ENCODE measurements at places on chromosomes 13 and 19.

- DNase-seq: no peak
These were observed 206.8 kb upstream of the TMTC4 start for GRCh38 chr13:100881291-100881864.

DNA sequence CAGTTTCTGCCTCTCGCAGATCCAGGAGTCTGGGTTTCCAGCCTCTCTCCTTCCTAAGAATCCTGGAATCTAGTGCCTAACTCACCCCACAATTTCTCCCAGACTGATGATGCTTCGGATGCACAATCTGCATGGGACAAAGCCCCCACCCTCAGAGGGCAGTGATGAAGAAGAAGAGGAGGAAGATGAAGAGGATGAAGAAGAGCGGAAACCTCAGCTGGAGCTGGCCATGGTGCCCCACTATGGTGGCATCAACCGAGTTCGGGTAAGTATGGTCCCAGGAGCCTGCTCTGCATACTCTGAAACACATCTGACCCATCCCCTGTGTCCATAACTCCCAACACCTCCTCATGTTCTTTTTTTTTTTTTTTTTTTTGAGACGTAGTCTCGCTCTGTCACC lies 796 bp downstream of the GRWD1 start:
- no peak for DNase-seq

DNA sequence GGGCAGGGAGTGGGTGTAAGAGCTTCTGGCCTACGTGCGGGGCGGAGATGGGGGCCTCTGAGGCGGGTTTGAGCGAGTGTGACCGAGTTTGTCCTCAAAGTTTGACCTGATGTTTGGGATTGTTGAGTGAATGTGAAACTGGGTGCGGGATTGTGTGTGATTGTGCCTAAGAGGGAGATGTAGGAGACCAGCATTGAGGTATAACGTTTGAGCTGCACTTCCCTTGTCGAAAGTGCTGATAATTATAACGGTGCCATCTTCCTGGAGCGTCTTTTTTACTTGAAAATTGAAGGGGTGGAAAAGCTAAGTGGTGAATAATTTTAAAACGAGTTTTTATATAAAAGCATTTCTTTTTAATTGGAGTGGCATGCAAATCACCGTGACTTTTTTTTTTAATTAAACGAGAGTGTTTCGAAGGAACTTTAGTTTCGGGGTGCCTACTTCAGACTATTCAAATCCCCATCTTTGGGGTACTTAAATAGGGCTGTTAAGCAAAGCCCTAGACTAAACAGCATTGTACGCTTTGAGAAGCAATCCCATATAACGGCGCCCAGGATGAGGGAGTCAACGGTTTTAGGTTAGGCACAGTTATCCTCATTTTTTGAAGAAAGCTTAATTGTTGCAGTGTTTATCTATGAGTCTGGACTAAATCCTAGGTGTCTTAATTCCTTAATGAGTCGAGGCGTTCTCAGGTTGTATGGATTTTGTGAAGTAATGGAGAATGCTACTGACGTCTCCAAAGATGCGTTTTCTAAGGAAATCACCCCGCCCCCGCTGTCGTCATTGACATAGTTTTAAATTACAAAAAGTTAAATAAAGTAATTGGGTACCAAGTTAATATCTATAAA lies 594 bp downstream of the ZNF146 start:
- DNase-seq: peak; percentile 13

GRCh38 chr13:99203601-99204579 lies 3.2 kb downstream of the UBAC2 start:
- DNase-seq: no peak

DNA sequence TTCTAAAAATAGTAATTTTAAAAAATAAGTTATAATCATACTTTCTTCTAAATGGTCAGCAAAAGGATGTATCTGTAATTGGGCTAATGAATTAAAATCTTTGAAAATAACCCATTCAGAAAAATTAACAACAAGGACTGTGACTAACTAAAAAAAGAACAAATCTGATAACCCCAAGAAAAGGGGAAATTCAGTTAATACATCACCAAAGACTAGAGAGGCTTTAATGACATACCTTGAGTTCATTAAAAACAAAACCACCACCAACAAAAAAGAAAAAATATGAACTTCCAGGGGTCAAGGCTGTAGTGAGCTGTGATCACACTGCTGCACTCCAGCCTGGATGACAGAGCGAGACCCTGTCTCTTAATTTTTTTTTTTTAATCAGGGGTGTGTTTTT lies 121.8 kb downstream of the TBC1D4 start:
- no peak for DNase-seq

GRCh38 chr19:48999481-49000325 lies 6.0 kb downstream of the RUVBL2 start:
- peak; percentile 72 for DNase-seq

GRCh38 chr13:106362707-106363106 lies 172.8 kb downstream of the EFNB2 start:
- DNase-seq: no peak

- no peak for DNase-seq
These were observed 4.0 kb upstream of the SLAIN1 start for GRCh38 chr13:77693449-77693940.

DNA sequence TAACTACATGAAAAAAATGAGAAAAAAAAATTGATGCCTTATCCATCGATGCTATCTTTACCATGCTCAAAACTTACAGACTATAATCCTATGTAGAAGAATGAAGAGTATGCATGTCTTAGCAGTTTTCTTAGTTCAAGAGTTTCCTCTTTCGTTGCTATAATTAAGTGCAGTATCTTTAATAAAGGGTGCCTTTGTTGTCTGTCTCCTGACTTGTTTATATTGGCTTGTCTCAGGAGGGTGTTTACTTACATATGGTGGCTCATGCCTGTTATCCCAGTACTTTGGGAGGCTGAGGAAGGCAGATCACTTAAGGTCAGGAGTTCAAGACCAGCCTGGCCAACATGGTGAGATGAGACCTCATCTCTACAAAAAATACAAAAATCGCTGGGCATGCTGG lies 44.3 kb downstream of the MTMR6 start:
- no peak for DNase-seq

DNA sequence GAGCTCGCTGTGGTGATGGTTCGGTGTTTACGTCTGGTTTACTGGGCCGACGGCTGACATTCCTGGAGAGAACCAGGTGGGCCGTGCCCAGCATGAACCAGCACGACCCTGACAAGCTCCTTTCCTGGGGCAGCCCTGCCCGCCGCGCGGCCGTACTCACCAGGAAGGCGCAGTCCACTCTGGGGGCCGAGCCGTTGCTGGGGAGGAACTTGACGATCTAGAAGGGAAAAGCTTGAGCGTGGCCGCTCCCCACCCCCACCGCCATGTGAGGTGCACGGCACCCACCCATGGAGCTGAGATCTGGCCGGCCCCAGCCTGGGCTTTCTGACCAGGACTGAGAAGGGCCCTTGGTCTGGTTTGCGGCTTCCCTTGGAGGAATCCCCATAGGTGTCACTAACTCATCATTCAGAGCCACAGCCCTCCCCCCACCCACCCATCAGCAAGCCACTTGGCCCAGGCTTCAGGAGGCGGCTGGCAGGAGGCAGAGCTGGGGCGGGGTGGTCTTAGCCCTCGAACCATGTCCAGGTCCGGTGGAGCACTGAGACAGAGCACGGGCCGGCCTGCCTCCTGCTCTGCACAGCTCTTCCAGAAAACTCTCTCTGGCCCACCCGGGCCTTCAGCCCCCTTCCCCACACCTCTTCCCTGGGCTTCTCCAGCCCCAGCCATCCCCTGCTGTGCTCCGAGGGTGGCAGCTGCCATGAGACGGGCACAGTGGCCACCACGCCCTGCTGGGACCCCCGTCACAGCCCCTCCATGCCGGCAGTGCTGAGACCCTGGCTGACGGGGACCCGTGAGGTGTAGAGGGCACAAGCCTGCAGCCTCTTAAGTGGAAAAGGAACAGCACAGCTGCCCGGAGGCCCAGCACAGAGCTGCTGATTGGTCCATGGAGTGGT lies 6.2 kb downstream of the ATP4B start:
- DNase-seq: no peak

DNA sequence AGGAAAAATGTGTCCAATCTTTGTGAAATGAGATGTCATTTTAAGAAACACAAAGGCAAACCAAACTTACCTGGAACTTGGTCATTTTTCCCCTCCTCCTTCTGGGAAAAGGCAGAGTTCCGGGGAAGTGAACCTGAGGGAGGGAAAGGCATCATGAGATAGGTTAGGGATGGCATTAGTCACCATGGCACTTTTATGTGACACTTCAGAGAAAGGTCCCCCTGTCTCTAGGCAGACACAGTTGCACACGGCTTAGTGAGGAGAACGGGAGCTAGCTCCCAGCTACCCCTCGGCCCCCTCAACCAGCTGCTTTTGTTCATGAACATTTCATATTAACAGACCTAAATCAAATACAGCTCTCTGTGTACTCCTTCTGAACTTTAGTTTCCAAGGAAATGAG lies 1.5 kb downstream of the ZNF235 start:
- DNase-seq: no peak

DNA sequence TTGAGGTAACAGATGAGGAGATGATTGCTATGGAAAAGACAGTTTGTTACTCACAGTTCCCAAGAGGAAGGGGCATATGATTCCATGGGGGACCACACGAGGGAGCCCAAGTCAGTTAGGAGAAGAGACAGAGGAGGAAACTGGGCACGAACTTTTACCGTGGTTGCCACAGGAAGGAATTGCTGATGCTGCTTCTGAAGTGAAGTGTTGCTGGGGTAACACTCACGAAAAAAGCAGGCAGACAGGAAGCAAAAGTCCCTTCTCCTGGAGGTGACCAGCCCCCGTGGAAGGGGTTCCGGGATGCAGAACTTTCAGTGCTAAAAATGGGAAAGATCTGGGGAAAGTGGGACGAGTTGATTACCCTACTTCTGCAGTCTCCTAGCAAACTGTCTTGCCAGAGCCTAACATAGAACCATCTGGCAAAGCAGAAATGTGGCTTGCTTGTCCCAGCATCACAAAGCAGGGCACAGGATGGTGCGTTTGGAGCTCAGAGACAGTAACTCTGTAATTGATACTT lies 35.4 kb upstream of the MAP3K10 start:
- DNase-seq: no peak

GRCh38 chr13:99969919-99970650 lies 1.5 kb downstream of the ZIC5 start:
- DNase-seq: no peak

- DNase-seq: no peak
These were observed 1796.5 kb upstream of the MIR17HG start for GRCh38 chr13:89550938-89551337.

GRCh38 chr19:12603714-12604113 lies 6.9 kb downstream of the ZNF490 start:
- DNase-seq: peak; percentile 43

- DNase-seq: no peak
These were observed 6.7 kb upstream of the F2RL3 start for GRCh38 chr19:16882146-16882545.

DNA sequence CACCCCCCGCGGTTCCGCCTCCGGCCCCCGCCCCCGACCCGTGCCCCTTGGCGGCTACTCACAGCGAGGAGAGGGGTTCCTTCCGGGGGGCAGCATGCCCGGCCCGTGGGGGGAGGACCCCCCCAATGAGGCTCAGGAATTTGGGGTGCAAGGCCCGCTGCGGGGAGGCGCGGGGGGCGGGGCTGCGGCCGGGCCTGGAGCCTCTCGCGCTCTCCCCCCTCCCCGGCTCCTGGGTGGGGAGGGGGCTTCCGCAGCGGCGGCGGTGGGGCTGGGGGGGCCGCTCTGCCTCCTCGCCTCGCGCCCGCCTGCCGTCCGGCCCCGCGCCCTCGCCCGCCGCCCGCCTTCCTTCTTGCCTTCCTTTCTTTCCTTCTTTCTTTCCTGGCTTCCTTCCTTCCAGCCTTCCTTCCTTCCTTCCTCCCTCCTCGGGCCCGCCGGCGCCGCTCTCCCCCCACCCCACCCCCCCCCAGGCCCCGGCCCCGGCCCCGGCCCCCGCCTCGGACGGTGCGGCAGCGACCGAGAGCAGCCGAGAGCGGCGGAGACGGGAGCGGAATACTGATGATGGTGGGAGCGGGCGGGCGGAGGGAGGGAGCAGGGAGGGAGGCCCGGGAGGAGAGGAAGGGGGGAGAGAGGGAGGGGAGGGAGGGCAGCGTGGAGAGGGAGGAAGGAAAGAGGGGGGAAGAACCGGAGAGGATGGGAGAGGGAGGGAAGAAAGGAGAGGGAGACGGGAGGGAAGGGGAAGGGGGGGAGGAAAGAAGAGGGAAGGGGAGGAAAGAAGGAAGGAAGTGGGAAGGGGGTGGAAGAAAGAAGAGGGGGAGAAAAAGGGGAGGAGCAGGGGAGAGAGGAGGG lies at the start of gene LRRC4B:
Gene LRRC4B, minus strand, starts transcription at position 554 of the 846 bp plus-strand sequence. CDS start 19,597 bp downstream, outside the sequence.
- DNase-seq: no peak

- DNase-seq: no peak
These were observed 879.6 kb upstream of the SLC10A2 start for GRCh38 chr13:103945836-103946235.

GRCh38 chr19:55152017-55152416 lies 3.0 kb upstream of the TNNT1 start:
- no peak for DNase-seq

DNA sequence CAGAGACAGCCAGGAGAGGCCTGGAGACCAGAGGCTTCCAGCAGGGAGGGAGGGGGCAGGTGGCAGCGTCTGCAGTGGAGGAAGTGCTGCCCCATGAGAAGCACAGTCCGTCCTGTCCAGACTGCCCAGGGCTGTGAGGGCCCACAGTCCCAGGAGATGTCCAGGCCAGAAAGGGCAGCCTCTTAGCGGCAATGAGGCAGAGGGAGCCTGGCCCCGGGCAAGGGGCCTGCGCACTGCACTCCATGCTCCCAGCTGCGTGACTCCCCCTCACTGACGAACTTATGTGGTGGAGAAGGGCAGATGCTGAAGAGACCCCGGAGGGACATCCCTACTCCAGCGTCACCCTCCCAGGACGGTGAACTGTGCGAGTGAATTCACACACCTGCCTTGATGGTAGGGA lies 115.3 kb downstream of the SOX1 start:
- DNase-seq: no peak

GRCh38 chr19:1856698-1857603 lies 6.4 kb downstream of the KLF16 start:
- DNase-seq: peak; percentile 48

DNA sequence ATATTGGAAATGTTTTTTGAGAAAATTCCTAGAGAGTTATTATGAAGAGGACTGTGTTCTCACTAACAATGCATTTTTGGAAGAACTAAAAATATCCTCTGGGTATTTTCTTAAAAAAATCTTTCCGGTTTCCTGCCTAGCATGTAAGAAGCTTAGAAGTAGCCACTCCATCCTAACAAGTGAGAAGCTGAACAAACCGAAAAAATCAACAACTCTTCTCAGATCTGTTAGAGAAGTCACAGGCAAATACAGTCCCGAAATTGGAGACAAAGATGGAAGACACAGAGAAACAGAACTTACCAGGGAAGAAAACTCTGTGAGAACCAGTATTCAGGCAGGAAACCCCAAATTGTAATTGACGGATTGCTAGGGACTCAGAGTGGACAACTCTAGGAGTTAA lies 173.0 kb downstream of the KLF12 start:
- no peak for DNase-seq

GRCh38 chr13:42652642-42653415 lies 78.9 kb downstream of the TNFSF11 start:
- DNase-seq: no peak

GRCh38 chr13:40388617-40389016 lies 277.8 kb downstream of the FOXO1 start:
- DNase-seq: peak; percentile 69
